ENCODE measurements at places on chromosomes 6 and 20.

DNA sequence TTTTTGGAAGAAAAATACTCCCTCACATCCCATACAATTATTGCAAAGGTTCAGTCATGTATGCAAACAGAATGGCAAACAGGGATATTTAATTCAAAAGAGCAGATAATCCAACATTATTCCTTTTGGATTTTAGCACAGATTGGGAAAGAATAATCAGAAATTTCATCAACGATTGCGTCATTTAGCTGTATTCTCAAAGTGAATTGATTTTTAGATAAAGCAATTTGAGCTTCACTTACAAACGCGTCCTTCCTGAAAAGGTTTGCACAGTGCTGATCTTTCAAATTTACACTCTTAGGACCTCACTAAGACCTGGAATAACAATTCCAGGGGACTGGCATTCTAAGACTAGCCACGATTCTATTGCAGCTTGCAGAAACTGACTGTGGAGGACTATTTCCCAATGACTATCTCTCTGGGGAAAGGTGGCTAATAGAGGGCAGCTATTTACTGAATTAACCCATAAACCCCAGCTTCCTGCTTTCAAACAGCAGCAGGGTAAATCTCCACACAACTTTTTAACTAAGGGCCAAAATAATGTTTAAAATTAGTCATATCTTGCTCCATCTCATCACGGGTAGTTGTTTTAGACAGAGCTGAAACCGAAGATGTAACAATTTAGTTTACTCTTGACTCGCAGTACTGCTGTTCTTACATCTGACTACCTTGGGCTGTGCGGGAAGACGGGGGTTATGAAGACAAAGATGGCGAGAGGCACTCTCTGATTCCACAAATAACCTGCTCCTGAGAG, 131.2 kb upstream of the FAM184A start:
- no peak for DNase-seq

GRCh38 chr20:48460681-48461080, 367.1 kb downstream of the PREX1 start:
- no peak for DNase-seq

- DNase-seq, result peak; percentile 44
Observed at GRCh38 chr6:41167173-41167963, 4.5 kb upstream of the TREM2 start.

DNA sequence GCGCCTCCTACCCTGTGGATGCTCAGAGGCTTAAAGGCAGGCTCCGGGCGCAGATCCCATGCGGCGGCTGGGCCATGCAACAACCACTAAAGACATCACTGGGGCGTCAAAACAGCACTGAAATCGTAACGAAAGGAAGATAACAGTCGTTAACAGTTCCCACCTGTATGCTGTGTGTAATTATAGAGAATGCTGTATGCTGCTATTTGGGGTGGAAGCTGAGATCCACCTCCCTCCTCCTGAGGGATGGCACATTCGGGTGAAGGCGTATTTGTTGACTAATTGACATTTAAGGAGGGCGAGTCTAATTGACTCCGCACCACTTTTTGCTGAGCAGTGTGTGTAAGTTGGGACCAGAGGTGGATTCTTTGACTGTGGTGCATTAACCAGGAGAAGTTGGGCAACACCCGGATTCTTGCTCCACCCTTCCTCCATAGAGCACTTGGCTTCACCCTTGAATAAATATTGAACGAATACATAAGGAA, 687 bp downstream of the SLC35A1 start:
- no peak for DNase-seq

DNA sequence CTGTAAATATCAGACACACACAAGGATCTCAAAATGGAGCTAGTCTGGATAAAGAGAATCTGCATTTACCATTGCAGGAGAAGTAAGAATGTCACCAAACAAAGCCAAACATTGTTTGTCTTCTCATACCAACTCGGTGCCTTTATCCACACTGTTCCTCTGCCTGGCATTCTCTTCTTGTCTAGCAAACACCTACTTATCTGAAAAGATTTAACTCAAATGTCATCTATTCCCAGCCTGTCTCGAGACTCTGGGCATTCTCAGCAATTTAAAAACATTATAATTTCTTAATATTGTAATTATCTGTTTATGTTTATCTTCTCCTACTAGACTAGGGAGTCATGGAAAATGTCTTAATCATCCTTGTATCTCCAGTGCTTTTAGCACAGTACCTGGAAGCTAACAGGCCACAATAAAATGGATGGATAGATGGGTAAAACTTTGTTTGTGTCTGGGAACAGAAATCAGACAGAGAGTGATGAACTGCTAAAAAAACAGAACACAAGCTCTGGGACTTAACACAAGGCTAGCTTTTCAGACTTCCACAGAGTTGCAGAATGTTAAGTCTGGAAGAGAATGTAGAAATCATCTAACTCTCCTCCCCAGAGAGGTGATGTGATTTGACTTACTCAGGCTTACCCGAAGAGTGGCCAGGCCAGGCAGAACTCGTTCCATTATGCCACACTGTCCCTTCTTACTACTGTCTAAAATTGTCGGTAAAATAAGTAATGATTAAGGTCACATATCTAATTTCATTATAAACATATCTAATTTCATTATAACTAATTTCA, 42.3 kb upstream of the FAM83C start:
- no peak for DNase-seq

DNA sequence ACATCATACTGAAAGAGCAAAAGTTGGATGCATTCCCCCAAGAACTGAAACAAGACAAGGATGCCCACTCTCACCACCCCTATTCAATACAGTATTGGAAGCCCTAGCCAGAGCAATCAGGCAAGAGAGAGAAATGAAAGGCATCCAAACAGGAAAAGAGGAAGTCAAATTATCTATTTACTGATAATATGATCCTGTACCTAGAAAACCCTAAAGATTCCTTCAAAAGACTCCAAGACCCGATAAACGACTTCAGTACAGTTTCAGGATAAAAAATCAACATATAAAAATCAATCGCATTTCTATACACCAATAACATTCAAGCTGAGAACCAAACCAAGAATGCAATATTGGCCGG, 14.5 kb downstream of the CDK19 start:
- no peak for DNase-seq

- no peak for DNase-seq
Observed at GRCh38 chr6:114194362-114195026, 148.3 kb downstream of the HS3ST5 start.

DNA sequence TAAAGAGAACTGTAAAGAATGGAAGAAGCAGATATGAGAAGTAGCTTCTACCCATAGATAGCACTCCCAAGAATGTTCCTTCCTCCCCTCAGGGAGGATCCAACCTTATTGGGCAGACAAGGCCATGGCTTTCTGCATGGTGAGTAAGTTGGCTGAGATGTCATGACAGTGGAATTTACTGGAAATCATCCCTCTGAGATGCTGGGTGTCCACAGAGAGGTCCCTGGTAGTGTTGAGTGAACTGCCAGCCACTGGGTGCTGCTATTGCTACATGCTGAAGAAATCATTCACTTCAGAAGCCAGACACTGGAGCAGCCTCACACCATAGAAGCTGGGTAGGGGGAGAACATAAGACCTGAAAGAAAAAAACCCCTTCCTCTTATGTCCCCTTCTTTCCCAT, 46.4 kb upstream of the FERMT1 start:
- no peak for DNase-seq

GRCh38 chr6:27260369-27260768, 12.9 kb downstream of the PRSS16 start:
- DNase-seq, result no peak

- no peak for DNase-seq
Observed at GRCh38 chr6:161369339-161369738, 95.5 kb upstream of the AGPAT4 start.

DNA sequence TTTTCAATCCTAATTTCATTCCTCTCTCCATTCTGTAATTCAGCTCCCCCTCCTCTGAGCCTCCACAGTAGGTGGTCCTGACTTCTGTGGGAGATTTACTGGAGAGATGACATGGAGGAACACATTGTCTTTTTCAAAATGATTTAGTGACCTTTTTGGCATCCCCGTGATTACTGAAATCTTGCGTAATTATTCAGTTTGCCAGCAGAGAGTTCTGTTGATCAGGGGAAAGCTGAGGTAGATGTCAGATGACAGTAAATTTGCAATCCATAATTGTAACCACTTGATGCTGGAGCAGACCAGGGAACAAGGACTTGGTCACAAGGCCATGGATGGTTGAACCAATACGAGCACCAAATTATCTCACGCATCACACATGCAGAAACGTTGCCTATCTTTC, 302.2 kb downstream of the TSHZ2 start:
- no peak for DNase-seq

GRCh38 chr6:101286146-101286545, 107.4 kb upstream of the GRIK2 start:
- no peak for DNase-seq

GRCh38 chr20:47810116-47810677, 24.9 kb upstream of the SULF2 start:
- no peak for DNase-seq

GRCh38 chr6:138455746-138456400, 43.4 kb downstream of the NHSL1 start:
- DNase-seq, result no peak

- no peak for DNase-seq
Observed at GRCh38 chr20:58839474-58839874, 11.2 kb downstream of the GNAS-AS1 start.

GRCh38 chr6:20716865-20717264, 182.6 kb downstream of the CDKAL1 start:
- no peak for DNase-seq

GRCh38 chr6:29953686-29954085, 11.4 kb downstream of the HLA-A start:
- DNase-seq, result no peak

GRCh38 chr20:4193069-4193452, 177.7 kb upstream of the RNF24 start:
- DNase-seq, result no peak

GRCh38 chr6:141252828-141253608, 879.7 kb upstream of the GJE1 start:
- DNase-seq, result no peak

DNA sequence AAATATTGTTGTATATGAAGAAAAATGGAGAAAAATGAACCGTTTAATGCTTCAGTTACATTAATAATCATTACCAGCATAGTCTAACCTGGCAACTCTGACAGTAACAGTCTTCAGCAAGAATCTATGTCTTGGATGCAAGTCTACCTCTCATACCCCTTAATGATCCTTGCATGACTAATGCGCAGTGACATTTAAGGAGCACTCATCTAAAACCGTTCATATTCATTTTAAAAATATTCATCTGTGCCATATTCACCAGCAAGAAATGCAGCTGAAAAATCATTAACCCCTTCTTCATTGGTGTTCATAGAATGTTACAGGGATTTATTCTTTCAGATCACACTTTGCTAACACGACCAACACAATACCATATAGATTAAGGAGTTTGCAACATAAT, 227.2 kb upstream of the ASCC3 start:
- DNase-seq, result no peak

DNA sequence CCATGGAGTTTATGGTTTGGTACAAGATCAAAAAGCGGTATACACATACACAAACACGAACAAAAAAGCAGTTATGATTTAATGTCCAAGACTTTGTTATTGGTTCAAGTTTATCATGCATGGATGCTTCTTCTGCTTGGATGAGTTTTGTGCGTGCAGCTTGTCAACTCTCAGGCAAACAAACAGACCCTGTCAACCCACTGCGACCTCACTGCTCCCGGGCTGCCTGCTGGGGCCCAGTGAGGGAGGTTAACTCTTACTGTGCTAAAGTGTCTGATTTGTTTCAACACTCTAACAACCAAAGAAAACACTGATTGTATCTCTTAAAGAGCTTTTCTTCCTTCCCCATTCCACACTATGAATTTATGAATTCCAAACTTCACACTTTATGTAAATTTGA, 26.8 kb upstream of the DDR1 start:
- no peak for DNase-seq

GRCh38 chr6:20915156-20915555, 380.9 kb downstream of the CDKAL1 start:
- no peak for DNase-seq

GRCh38 chr6:36130667-36131510, 576 bp downstream of the MAPK13 start:
- DNase-seq, result peak; percentile 85

DNA sequence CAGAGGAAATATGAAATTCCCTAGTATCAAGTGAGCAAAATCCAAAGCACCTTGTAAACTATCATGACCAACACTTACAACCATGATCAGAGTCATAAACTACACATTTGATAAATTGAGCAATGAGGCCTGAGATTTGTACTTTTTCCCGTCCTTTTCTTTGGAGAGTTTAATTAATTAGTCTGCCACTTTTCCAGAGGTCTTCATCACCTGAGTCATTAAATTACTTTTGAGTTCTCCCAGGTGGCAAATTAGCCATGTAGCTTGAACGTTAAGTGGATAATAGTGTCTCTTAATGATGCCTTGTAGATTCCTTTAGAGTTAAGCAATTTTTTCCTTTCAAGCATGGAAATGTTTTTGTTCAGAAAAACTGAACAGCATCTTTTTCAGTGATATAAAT, 75.6 kb downstream of the RNF217 start:
- DNase-seq, result no peak

GRCh38 chr6:146803601-146804000, 204.8 kb downstream of the ADGB start:
- no peak for DNase-seq

GRCh38 chr6:43809417-43810305, 39.6 kb downstream of the VEGFA start:
- no peak for DNase-seq

- DNase-seq, result no peak
Observed at GRCh38 chr6:87705070-87705691, 3.1 kb upstream of the AKIRIN2 start.

GRCh38 chr6:27472182-27472616, 706 bp downstream of the ZNF184 start:
- DNase-seq, result no peak

DNA sequence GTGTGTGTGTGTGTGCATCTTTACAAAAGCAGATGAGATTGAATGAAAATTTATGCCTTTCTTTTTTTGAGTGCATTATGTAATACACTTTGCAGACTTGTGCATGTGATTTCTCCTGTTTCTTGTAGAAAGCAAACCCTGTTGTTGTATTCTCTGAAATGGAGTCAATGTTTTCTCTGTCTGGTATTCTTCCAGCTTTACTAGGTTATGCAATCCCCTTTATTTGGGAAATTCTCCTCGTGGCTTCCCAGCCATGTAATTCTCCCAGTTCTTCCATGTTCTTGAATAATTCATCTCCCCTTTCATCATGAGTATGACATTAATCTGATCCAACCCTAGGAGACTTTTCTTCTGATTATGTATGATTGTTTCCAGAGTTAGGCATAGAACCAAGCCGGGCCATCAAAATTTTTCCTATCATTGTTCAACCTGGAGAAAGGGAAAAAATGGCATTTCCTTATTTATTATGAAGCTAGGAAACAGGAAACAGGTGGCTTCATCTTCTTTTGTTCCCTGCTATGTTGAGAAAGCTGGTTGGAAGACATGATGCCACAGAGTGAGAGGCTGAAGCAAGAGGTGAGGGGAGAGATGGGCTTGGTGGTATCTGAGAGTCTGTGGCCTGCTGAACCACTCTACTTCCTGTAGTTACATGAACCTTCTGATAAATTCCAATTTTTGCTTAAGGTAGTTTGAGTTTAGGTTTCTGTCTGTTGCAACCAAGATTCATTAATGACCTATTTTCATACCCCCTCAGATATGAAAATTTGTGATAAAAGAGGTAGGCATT, 68.8 kb downstream of the PRL start:
- DNase-seq, result no peak

Data from vagina (tissue), 2 donors.